Umbilical cord (tissue), 2 donors: ENCODE measurements at places on chromosomes 4 and X.

GRCh38 chrX:17242470-17242869 is 132.5 kb upstream of the NHS start:
- peak; percentile 32 for DNase-seq

DNA sequence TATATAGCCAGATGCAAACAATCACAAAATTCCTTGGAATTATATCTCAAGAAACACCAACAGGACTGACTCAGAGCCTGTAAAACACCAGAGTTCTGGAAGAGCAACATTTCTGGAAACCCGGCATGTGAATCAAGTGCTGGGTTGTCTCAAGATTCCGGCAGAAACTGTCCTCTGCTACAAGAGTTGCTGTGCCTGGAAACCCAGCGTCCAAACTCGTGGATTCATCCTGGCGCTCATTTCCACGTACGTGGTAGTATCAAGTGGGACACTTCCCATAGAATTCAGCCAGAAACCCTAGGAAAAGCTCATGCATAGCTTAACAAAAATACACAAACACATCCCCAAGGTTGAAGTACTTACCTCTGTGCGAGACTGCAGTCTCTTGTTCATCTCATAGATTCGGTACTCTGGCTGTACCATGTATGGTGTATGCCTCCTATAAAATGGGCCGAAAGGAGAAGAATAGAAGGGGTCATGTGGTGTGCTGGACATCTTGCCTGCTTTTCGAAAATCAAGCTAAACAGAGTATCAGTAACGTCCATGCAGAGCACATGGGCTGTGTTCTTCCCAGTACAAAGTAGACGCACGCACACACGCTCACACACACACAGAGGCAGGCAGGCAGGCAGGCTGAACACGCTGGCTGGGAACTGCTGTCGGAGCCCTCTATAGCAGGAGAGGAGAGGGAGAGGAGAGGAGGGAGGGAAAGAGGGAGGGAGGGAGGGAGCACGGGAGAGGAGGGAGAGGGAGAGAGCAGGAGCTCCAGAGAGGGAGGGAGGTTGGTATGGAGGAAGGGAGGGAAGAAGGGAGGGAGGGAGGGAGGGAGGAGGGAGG is at the start of gene LDB2:
Gene LDB2 (minus strand): TSS at position 655 of the 837 bp plus-strand sequence.
- peak; percentile 95 for DNase-seq

DNA sequence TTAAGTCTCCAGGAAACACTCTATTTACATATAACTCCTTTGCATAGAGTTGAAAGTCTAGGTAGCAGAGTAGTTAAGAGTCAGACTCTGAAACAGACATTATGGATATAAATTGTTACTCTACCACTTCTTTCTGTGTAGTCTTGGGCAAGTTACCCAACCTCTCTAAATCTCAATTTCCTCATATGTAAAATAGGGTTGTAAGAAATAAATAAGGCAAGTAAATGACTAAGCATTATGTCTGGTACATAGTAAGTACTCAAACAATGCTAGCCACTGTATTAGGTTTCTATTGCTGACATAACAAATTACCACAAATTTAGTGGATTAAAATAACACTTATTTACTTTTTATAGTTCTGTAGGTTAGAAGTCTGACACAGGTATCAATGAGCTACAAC is 394.1 kb downstream of the PRDM5 start:
- no peak for DNase-seq

- DNase-seq: no peak
These were observed 32.1 kb upstream of the TEX13D start for GRCh38 chrX:124300405-124300804.

DNA sequence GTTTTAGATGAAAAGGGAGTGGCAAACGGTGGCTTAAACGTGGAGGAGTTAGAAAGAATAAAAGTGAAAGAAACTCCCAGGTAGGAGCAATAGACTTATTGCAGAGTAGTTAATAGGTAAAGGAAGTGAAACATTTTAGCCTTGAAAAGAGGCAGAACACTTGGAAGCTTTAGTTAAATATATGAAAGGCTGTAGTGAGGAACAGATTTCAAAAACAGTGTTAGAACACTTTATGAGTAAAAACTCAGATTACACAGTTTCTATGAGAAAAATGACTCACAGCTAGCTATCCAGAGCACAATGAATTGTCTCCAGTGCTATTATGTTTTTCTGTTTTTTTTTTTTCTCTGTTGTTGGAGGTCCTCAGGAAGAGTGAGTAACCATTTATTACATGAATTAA is 45.8 kb downstream of the TACR3 start:
- DNase-seq: no peak

DNA sequence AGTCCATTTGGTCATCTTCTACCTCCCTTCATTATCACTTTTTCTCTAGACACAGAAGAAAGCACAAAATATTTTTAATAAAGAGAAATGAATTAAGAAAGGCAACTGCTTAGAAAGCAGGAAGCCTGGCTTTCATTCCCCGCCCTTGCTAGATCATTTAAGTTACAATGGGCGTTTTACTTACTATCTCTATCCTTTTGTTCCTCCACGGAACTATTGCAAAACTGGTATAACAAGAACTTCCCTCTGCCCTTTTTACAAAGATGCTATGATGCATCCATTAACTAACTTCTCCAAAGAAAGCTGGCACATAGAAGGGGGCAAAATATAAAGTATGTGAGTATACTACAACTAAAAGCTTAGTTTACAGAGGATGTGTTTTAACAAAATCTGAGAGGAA is 434.5 kb upstream of the FTHL17 start:
- no peak for DNase-seq

GRCh38 chr4:8254076-8254475 is 15.5 kb upstream of the HTRA3 start:
- DNase-seq: peak; percentile 62

DNA sequence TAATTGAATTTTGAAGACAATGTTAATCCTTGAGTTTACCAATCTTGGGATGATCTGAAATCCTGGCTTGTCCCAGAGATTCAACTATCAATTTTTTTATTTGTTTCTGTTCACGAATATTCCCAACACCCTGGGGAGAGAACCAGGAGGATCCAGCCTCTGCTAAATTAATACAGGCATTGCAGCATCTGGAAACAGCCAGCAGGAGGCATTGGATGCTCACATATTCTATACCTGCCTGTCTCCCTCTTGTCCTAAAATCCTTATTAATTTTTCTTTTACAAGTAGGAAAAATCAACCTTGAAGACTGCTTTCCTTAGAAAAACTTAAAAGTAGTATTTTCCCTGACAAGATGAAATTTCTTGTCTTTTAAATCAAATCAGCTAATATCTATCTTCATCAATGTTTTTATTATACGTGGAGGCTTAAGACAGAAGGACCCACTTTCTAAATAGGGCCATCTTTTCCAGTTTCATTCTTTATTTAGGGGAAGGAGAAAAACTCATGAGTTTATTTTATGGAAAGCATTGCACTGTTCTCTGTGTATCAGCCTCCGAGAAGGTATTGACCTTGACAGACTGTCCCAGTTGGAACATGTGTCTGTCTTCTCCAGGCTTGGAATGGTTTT is 102.4 kb downstream of the CLNK start:
- DNase-seq: peak; percentile 75

DNA sequence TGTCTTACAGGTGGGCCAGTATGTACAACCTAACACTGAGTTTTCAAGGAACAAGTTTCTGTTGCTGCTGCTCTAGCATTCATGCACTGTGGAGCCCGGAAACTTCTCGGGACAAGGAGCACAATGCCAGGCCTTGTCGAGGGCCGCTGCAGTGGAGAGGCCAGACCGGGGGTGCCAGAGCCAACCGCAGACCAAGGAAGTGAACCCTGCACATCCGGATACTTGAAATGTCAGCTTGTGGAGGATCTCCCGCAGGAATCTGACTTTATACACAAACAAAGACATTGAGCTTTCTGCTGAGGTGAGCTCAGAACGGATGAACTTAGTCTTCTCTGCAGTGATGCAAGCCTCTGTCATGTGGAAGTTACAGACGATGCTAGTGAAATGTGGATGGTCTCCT is 99.5 kb downstream of the ZNF827 start:
- no peak for DNase-seq

- no peak for DNase-seq
These were observed 81.4 kb downstream of the SH3RF1 start for GRCh38 chr4:169189372-169189771.

GRCh38 chr4:84496331-84496705 is 2.8 kb downstream of the NKX6-1 start:
- DNase-seq: no peak

- no peak for DNase-seq
These were observed 46.5 kb upstream of the SOD3 start for GRCh38 chr4:24748758-24749350.

GRCh38 chr4:67087897-67088296 is 457.4 kb downstream of the CENPC start:
- DNase-seq: no peak
